Activated CD8-positive, alpha-beta T cell treated with anti-CD3 and anti-CD28 coated beads, Interleukin-2, amount 10 ng/mL, durations not matched to agents 7 days and 5 days (primary cell): ENCODE measurements at places on chromosomes 5 and 9.

DNA sequence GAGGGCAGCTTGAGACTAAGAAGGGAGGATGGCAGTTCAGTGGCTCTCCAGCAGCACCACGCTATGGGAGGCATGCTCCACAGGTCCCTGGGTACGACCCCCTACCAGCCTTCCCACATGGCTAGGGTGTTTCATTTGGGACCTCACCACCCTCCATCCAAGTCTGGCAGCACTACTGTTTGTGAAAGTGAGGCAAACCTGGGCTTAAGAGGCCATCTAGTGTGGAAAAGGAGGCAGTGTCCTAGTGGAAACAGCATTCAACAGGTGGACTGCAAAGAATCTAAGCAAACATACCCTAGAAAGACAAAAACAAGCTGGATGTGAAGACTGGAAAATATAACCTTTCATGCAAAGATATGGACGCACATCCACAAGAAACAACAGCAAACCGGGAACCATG lies 4.8 kb upstream of the C5orf47 start:
- no peak for DNase-seq

- no peak for DNase-seq
Observed at GRCh38 chr9:137454145-137454596, 5.0 kb downstream of the NSMF start.

DNA sequence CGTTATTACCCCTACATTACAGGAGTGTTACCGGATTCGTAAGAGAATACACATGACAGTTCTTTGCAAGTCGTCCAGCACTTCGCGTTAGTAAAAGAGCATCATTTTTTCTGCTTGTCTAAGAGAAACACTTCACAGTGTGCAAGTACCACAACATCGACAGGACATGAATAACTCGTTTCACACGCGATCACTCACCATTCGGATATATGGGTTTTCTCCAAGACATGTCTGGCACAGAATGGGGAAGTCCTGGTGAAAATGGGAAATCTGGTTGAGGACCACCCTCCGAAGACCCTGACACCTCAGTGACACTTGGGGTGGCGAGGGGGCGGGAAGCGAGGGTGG lies 642 bp downstream of the RBM22 start:
- DNase-seq = no peak

- no peak for DNase-seq
Observed at GRCh38 chr9:14769230-14769571, 46.7 kb upstream of the CER1 start.

DNA sequence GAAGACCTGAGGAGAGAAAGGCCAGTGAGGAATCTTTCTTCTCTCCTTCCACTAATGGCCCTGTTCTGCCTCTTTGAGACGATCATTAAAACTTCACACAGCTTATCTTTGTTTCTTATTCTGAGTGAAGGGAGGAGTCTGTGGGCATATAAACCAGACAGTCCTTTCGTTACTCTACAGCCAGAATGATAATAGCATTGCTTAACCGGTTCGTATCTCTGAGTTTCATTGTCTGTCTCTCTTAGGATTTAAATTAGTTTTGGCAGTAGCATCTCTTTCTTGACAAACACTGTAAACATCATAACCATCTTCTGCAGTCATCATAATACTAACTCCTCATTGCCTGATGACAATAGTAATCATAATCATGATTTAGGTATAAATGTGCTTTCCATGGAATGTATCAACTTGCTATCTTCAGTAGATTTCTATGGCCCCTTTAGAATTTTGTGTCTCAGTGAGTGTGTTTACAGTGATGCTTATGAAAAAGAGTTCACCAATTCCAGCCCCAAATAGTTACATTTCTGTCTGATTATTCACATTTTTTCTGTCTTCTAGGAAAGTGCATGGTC lies 618.8 kb upstream of the KLF4 start:
- DNase-seq = no peak

DNA sequence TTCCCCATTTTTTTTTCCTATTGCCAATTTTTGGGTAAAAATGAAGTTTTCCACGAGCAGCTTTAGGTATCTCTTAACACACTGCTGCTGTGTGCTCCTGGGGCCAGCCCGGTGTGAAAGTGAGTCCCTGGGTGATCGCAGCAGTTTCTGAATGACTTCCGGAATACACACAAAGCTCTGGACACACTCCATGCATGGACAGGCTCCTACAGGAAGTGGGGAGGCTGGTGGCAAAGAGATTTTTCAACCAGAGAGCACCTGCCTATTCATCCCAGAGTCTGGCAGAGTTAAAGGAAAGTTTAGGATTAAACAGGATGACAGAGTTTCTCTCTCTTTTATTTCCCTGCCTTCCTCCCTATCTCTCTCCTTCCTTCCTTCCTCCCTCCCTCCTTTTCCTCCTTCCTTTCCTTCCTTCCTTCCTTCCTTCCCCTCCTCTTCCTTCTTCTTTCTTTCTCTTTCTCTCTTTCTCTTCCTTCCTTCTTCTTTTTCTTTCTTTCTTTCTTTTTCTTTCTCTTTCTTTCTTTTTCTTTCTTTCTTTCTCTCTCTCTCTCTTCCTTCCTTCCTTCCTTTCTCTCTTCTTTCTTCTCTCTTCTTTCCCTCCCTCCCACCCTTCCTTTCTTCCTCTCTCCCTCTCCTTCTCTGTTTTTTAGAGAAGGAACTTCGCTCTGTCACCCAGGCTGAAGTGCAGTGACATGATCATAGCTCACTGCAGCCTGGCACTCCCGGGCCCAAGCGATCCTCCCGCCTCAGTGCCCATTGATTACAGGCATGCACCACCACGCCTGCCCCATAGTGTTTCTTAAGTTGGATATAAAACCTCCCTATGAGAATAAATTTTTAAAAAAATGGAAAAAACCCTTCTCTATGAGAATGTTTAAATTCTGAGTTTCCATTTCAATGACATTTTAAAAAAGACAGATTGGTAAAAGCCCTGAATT lies 38.7 kb upstream of the UBTD2 start:
- DNase-seq = no peak

DNA sequence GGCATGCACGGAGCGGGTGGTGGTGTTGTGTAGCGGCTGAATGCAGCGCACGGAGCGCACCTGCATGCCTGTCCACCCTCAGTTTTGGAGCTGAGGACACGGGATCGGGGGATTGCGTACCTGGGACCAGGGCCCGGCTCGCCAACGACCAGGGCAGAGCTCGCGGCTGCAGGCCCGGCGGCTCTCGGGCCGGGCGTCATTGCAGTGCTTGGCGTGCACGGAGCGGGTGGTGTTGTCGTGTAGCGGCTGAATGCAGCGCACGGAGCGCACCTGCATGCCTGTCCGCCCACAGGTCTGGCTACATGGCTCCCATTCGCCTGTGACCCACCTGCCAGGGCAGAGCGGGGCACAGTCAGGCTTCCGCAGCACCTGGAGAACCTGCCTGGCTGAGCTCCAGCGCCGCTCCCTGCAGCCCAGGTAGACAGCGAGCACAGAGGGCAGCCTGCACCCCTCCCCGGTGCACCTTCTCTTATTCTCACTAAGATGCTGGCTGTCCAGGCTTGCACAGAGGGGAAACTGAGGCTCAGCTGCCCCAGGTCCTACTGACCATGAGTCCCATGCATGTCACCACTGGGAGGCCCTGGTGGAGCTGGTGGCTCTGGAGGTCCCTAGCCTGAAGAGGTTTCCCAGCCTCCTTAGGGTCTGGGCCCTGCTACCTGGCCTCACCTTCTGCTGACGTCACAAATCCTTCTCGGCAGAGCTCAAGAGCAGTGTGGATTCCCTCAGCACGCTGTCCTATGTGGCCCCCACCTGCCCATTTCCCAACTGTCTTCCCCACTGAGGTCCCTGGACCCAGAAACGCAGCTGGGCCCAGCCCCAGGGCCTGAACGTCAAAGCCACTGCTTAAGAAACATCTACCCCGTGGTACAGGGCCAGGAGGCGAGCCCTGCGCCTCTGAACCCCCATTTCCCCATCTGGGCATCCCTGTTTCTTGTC lies 64.9 kb downstream of the ZNF354C start:
- DNase-seq = no peak

DNA sequence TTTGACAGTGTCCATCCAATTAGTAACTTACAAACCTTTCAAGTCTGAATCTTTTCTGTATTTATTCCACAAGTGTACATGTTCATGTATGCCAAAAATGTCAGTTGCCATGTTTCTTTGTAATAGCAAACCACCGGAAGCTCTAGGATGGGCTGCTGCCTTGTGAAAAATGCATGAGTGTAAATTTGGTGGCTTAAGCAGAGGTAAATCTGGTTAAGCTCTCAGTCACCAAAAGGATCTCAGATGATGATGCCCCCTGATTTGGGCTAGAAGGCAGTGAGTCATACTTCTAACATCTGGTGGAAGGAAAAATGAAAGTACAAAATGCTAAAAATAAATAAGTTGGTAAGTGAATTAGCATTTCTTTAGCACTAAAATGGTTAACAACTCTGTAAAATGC lies 567.5 kb downstream of the ELAVL2 start:
- no peak for DNase-seq

- no peak for DNase-seq
Observed at GRCh38 chr5:107216587-107216986, 454.1 kb downstream of the EFNA5 start.

DNA sequence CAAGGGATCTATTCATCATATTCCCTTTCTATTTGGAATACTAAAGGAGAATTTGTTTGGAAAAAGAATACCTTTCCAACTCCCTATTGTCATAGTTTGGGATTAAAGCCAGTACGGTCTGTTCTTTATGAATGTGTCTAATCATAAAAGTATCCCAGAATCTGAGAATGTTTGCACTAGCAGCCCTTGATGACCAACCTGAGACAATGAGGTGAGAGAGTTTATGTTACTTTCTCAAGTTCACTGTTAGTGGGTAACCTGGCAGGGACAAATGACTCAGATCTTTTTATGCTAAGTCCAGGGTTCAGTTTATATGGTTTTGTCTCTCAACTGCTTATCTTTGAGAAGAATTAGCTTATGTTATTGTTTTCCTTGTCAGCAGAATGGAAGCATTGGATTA lies 25.3 kb upstream of the TLR4 start:
- no peak for DNase-seq

DNA sequence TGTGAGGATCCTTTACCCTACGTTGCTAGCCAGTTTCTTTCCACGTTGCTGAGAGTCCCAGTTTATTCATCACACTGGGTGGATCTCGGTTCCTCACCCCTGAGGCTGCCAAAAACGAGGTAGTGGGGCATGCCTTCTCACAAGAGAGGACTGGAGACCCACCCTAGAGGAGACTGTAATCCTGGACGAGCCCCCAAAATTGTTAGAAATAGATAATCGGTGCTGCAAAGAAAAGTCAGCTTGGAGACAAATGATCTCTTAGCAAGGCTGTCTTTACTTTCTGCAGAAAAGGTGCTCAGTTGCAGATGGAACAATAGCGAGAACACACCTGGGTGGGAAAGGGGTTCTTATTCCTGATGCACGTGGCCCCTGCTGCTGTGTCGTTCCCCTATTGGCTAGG lies 101.8 kb downstream of the TMEM167A start:
- DNase-seq = no peak

DNA sequence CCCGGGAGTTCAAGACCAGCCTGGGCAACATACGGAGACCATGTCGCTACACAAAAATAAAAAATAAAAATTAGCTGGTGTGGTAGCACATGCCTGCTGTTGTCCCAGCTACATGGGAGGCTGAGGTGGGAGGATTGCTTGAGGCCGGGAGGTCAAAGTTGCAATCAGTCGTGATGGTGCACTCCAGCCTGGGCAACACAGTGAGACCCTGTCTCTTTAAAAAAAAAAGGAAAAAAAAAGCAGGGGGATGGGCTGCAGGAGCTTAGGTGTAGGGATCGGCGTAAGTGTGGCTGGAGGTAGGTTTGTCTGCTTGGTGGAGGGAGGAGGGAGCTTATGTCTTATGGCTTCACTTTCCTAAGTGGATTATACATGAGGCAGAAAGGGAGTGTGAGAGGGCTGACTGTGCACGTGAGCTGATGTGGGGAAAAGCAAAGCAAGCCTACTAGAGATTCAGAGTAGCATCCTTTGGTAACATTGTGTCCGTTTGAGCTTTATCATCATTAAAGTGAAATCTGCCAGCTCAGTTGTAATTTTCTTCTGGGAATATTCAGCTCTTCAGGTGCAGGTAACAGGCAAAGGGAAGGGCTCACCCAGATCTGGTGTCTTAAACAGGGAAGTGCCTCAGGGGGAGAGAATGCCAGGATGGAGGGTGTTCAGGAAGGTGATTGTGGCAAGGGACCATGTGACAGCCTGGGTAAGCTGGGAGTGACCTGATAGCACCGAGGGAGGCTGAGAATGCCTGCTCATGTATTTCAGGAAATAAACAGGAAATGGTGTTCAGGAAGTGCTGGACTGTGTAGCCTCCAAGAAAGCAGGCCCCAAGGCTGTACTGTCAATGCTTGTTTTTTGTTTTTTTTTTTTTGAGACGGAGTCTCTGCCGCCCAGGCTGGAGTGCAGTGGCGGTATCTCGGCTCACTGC lies 17.6 kb upstream of the SETX start:
- DNase-seq = no peak

- no peak for DNase-seq
Observed at GRCh38 chr9:27377811-27378456, 81.0 kb upstream of the EQTN start.

DNA sequence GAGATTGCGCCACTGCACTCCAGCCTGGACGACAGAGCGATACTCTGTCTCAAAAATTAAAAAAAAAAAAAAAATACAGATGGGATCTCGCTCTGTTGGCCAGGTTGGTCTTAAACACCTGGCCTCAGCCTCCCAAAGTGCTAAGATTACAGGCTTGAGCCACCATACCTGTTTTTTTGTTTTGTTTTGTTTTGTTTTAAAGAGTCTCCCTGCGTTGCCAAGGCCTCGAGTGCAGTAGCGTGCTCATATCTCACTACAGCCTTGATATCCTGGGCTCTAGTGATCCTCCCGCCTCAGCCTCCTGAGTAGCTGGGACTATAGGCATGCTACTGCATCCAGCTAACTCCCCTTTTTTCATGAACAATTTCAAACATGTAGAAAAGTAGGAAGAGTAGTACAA lies 7.2 kb downstream of the ATP6V0E1 start:
- no peak for DNase-seq

GRCh38 chr5:139075066-139076050 lies 122.8 kb downstream of the SIL1 start:
- no peak for DNase-seq

DNA sequence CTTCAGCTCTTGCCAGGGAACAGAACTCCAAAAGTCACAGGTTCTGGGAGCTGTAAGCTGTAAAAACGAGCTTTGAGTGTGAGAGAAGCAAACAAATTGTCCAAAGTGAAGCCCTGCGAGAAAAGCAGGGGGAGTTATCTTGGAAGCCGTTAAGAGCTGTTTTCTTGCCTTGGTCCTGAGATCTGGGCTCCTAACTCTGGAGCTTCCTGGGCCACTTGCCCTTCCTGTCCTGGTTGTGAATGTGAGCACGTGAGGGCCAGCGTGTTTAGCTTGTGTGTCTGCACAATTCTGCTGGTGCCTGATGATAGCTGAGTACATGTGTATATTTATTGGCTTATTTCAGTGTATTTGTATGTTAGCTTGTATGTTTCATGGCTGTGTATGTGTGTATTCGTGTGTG lies 40.5 kb downstream of the DAB2IP start:
- DNase-seq = no peak

- no peak for DNase-seq
Observed at GRCh38 chr5:111256128-111256527, 31.9 kb downstream of the CAMK4 start.

GRCh38 chr5:102638912-102639652 lies 116.0 kb upstream of the PAM start:
- DNase-seq = no peak

GRCh38 chr9:113593682-113594281 lies 130.3 kb downstream of the RGS3 start:
- no peak for DNase-seq

- DNase-seq = no peak
Observed at GRCh38 chr5:67901814-67902496, 313.6 kb upstream of the PIK3R1 start.
